H9 (cell line): ENCODE measurements at places on chromosomes 4 and X. TPM values are rescaled to one million over a fixed set of nuclear protein-coding genes. Genes with fewer than 3 reads are reported as not detected.

Gene TAF7L
- total RNA-seq: not detected in 2 replicates

Gene CENPVL3
- total RNA-seq: 3.3 and 4.4 TPM in 2 replicates

GRCh38 chrX:38409289-38409688 lies 56.9 kb downstream of the OTC start:
- H3K4me1 ChIP-seq: no peaks in the 10 kb centered on the region; the same call in 1 of the 2 replicates
- no peak overlapping the region for H3K27ac ChIP-seq

GRCh38 chr4:140559696-140560095 lies 9.1 kb downstream of the UCP1 start:
- H3K27ac ChIP-seq: no peak overlapping the region
- no peak for DNase-seq

- no peak overlapping the region for H3K27ac ChIP-seq
- no peak for DNase-seq
- no peaks in the 10 kb centered on the region for H3K27me3 ChIP-seq
- H3K4me3 ChIP-seq: no peak overlapping the region
- H3K4me1 ChIP-seq: peaks cover 7% of the 10 kb centered on the region; the same call in 1 of the 2 replicates
- no peaks in the 10 kb centered on the region for H3K36me3 ChIP-seq
Measured at GRCh38 chrX:112830540-112830939, 10.1 kb downstream of the AMOT start.

- DNase-seq: no peak
- no peak overlapping the region for H3K4me3 ChIP-seq
- H3K27me3 ChIP-seq: no peaks in the 10 kb centered on the region
- no peaks in the 10 kb centered on the region for H3K36me3 ChIP-seq
Measured at GRCh38 chr4:1136048-1136447, 22.7 kb upstream of the RNF212 start.

GRCh38 chr4:187739771-187740170 lies 255.8 kb upstream of the ZFP42 start:
- H3K4me3 ChIP-seq: no peak overlapping the region
- no peak for DNase-seq
- H3K36me3 ChIP-seq: peaks cover 4% of the 10 kb centered on the region
- no peak overlapping the region for H3K27ac ChIP-seq
- no peaks in the 10 kb centered on the region for H3K27me3 ChIP-seq
- no peaks in the 10 kb centered on the region for H3K4me1 ChIP-seq

GRCh38 chrX:45164995-45165394 lies 35.7 kb downstream of the DIPK2B start:
- no peaks in the 10 kb centered on the region for H3K36me3 ChIP-seq
- H3K27me3 ChIP-seq: no peaks in the 10 kb centered on the region
- no peak for DNase-seq
- no peak overlapping the region for H3K4me3 ChIP-seq
- no peak overlapping the region for H3K27ac ChIP-seq
